GM10248 (cell line): ENCODE measurements at places on chromosomes 6 and 20.

- DNase-seq: no peak
Measured at GRCh38 chr6:128316258-128316929, 204.0 kb downstream of the PTPRK start.

GRCh38 chr6:97705568-97705967 is 422.6 kb upstream of the MMS22L start:
- DNase-seq: no peak

DNA sequence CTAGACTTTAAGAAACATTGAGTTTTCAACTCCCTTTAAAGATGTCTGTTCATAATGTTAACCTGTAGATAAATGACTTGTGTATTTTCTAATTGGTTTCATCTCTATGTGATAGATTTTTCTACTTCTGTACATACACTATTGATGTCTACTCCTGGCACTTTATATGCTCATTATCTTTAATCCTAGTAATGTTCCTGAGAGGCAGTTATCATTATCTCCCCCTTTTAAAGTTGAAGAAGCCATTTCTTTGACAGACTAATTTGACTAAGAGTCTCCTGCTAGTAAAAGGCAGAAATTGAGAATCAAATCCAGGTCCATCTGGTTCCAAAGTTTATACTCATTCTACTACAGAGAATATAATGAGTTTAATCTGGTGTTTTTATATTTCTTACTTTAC is 137.2 kb upstream of the SAMD5 start:
- DNase-seq: no peak

GRCh38 chr20:48705240-48706115 is 122.3 kb downstream of the PREX1 start:
- no peak for DNase-seq

DNA sequence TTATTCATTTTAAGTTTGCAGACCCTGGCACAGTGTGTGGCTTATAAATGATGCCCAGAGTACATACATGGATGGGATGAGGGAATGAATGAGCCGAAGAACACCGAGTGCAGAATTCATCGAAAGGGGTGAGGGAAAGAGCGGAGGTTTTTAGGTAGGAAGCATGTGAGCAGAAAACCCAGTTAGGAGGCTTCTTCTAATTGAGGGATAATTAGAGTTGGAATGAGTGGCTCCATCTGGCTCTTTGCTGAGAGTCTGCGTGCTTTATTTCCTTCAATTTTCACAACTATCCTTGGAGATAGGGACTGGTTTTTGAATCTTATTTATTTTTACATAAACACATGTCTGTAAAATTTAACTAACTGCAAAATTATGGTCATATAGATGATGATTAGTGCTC is 150.7 kb downstream of the DOK5 start:
- no peak for DNase-seq

DNA sequence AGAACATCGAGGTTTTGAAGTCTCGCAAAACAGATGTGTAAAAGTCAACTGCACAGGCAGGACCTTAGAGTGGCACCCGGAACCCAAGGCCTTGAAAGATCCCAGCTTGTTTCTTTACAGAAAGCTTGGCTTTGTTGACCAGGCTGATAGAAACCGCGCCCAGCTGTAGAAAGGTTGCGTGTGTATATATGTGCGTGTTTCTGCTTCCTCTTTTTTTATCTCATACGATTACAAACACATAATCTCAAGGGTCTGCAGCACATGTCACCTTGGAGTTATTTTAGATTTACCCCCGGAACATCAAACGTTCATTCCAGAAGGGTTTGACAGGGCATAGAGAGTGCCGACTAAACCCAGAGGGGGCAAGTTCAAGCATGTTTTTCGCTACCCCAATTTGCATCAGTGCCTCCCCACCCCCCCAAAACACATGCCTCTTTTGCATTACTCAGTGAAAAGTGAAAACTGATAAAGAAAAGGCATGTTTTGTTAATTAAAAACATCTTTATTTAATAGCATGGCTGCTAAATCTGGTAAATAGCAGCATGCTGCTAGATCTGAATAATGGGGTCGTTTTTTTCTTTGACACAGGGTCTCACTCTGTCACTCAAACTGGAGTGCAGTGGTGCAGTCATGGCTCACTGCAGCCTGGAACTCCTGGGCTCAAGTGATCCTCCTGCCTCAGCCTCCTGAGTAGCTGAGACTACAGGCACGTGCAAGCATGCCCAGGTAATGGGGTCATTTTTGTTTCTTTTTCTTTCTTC is 33.2 kb upstream of the NCOA3 start:
- DNase-seq: peak; percentile 47

GRCh38 chr20:49356676-49357075 is 78.8 kb upstream of the ZNFX1 start:
- no peak for DNase-seq

- DNase-seq: no peak
Measured at GRCh38 chr6:41724228-41724580, 11.2 kb downstream of the TFEB start.

DNA sequence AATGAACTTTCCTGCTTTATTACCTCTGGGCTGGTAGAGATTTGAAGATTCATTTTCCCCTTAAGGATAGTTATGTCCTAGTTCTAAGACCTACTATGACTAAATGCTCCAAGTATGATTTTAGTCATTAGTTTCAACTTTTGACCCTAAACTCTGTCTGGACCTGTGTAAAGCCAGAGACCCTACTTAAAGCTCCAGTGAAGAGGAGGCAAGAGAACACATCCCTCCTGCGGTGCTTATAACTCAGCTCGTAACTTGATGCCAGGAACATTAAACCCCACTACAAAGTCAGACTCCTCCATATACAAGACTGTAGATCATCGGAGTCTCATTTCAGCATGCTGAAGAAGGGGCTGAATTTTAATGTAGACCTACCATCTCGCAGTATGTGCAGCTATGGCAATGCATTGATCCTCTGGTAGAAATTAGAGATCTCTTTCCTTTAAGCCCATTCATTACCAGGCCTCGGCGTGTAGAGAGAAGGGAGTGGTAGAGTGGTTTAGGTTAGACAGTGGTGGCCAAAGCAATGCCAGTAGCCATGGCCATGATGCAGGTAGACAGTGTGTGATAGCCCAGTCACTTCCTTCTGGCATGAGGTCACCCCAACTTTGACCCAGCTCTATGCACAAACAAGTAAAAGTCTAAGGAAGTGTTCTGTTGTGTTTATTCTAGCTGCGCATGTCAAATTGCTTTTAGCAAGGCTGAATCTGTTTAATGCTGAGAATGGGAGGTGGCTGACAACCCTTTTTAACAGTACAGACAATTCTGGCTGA is 34.8 kb upstream of the MYB start:
- DNase-seq: no peak

DNA sequence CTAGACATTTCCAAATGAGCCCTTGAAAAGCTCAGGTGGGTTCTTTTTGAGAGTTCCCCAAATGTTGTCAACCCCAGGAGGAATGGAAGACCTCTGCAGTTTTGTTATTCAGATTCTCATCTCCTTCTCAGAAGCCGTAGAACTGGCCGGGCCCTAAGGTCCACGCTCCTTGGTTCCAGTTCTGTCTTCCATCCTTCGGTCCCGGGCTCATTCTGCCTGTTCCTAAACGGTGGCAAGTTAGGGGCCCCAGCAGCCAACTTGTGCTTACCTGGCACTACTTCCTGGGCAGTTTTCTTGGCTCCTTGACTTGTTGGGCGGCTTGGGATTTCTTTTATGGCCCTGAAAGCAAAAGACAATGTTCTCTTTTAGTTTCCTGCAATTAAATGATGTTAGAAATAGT is 6.4 kb downstream of the ESR1 start:
- no peak for DNase-seq

DNA sequence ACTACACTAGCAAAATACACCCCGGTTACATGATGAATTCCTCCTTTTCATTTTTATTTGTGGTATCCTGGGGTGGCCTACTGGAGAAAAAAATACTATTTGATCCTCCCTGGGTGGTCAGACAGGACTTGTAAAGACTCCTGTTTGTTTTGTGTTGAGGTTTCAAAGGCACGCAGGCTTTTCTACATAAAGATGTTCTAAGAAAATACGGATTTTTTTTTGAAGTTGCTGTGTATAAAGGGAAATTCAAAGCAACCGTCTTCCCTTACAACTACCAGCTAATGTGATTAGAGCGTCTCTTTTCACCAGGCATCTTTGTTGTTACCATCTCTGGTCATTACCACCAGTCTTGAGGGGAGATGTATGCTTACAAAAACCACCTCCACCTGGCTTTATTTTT is 187.1 kb downstream of the SOX4 start:
- DNase-seq: no peak

DNA sequence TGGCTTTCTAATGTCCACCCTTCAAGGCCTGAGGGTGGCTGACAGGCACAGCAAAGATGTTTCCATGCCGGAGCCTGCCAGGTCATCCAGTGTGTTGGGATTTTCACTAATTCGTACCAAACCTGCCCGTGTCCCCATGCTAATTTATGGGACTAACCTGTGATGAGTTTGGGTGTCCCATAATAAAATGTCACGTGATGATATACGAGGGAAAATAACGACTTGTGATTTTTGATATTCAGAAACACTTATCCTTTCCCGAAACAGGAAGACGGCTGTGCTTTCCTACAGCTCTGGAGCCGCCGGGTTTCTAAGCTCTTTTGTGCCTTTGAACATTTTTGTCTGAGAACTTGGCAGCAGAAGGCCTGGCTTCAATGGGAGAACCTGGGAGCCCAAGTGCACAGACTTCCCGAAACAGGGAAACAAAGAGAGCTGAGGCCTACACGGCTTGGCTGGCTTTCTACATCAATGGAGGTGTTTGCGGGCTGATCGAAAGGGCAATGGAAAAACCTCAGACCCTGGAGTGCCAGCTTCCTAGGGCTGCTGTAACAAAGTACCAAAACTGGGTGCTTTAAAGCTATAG is 171.9 kb upstream of the JARID2 start:
- no peak for DNase-seq

GRCh38 chr6:119348096-119348747 is 1.3 kb downstream of the MAN1A1 start:
- DNase-seq: peak; percentile 44

- no peak for DNase-seq
Measured at GRCh38 chr6:167558246-167559177, 233.6 kb downstream of the TTLL2 start.

GRCh38 chr6:83711958-83712357 is 3.1 kb upstream of the SNAP91 start:
- no peak for DNase-seq

DNA sequence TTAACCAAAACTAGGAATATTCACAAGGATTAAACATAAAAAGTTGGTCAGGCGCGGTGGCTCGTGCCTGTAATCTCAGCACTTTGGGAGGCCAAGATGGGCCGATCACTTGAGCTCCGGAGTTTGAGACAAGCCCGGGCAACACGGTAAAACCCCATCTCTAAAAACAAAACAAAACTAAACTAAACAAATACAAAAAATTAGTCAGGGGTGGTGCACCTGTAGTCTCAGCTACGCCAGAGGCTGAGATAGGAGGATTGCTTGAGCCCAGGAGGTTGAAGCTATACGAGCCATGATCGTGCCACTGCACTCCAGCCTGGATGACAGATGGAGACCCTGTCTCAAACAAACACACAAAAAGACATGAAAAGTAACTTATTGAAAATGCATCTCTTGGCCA is 3.2 kb downstream of the PSORS1C2 start:
- DNase-seq: no peak

DNA sequence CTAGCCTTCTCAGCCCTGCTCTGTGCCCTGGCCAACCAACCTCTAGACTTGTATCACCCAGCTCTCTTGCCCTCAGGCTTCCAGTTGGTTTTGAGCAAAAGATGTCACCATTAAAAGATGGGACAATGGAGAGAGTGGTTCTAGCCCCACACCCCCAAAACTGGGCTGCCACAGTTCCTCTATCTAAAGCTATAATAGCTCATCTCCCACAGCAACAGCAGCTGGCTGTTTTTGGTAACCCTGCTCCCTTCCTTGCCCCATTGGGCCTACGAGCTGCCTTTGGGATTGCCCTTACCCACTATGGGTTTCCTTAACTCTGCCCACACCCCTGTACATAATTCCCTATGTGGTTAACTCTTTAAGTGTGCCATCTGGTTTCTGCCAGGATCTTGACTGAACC is 7.6 kb upstream of the SRSF3 start:
- no peak for DNase-seq

GRCh38 chr6:97462031-97462430 is 179.0 kb upstream of the MMS22L start:
- no peak for DNase-seq

- no peak for DNase-seq
Measured at GRCh38 chr20:1272368-1273100, 6.4 kb downstream of the SNPH start.

GRCh38 chr6:149761438-149761837 is 11.9 kb downstream of the PCMT1 start:
- DNase-seq: peak; percentile 52

DNA sequence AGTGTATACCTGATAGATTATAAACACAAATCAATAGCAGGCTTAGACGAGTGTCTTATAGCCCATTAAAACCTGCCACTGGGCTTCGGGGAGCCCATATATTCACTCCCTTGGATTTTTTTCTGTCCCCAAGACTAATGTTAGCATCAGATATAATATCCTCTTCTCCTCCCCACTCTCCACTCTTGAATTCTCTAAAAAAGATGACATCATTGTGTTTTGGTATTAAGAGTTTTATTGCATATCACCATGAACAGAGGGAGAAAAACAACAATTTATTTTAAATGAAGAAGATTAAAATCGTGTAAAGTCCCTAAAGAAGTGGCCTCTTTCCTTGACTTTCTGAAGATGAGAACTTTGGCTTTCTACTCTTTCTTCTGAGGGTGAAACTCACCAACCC is 84.4 kb downstream of the MLIP start:
- DNase-seq: no peak

DNA sequence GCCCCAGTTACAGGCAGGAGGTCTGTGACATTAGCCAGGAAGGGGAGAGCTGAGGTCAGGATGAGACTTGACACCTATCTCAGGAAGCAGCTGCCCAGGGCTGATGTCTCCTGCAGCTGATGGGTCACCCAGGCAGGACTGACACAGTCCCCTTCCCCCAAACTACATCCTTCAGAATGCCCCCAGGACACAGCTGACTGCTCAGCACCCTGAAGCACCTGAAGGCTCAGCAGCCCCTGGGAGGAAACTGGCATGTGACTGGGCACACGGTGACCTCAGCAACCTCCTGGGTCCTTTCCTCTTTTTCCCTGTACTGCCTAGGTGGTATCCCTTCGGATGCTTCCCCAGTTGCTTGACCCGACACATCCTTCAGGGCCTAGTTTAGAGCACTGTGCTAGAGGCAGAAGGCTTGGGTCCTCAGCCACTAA is 1.9 kb downstream of the SDC4 start:
- no peak for DNase-seq

GRCh38 chr6:143283887-143284645 is 166.4 kb downstream of the ADAT2 start:
- DNase-seq: no peak

DNA sequence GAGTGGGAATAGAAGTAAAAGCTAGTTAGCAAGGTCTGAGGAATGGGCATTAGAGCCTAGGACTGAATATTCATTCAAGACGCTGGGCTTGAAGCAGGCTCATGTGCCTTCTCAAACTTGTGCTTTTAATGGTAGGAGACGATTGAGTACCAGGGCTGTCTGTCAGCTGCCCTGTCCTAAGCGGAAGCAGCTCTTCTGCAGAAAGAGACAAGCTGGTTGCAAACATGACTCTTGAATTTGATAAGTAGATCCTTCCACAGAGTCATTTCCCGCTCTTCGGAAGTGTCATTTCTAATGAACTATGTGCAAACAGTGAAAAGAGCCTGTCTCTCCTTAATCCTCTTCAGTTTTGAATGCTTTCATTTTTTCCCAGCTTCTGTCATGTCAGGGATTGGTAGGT is 176.4 kb downstream of the TFAP2B start:
- no peak for DNase-seq

- DNase-seq: no peak
Measured at GRCh38 chr6:137698636-137699030, 168.4 kb upstream of the TNFAIP3 start.

GRCh38 chr6:624979-625378 is 31.9 kb downstream of the HUS1B start:
- no peak for DNase-seq
